Renal cortex interstitium (tissue), 15 donors: ENCODE measurements at places on chromosomes 12 and 14. TPM values are rescaled to one million over a fixed set of nuclear protein-coding genes. Genes with fewer than 3 reads are reported as not detected.

BLTP3B gene
- polyA plus RNA-seq = 24.5 TPM

SALL2 gene
- polyA plus RNA-seq = 54.7 TPM

GLI1 gene
- polyA plus RNA-seq = 20.3 TPM

TARBP2 gene
- 49.4 TPM for polyA plus RNA-seq

ERBB3 gene
- 119 TPM for polyA plus RNA-seq

DNA sequence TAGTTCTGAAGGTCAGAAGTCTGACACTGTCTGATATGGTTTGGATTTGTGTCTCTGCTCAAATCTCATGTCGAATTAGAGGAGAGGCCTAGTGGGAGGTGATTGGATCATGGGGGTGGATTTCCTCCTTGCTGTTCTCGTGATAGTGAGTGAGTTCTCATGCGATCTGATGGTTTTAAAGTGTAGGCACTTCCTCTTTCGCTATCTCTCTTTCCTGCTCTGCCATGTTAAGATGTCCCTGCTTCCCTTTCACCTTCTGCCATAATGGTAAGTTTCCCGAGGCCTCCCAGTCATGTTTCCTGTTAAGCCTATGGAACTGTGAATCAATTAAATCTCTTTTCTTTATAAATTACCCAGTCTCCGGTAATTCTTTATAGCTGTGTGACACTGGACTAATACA lies 84.1 kb upstream of the TMTC1 start:
- no peak for DNase-seq

DNA sequence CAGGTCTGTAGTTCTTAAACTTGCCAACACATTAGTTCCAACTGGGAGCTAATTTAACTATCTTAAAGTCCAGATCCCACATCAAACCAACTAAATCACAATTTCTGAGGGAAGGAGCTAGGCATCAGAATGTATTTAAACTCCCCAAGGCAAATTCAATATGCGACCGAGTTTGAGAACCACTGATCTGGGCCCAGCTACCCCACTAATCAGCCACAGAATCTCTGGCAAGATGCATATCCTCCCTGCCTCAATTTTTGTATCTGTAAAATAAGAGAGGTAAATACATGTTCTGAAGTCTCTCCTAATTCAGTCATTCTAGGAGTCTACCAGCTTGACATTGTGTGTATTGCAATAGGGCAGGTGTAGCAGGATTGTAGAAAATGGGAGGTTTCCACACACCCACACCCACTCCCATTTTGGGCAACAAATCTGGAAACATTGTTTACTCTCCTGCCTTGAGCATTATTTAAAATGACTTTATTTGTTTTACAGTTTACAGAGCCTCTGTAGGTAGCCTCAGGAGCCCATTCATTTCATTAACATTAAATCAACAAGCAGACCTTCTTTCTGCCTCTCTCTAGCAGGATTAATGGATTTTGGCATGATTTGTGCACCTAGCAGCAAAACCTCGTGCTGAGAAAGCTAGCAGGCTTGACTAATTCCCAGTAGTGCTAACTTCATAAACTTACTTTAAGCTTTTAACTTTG lies 15.6 kb downstream of the LGR5 start:
- DNase-seq = no peak

DNA sequence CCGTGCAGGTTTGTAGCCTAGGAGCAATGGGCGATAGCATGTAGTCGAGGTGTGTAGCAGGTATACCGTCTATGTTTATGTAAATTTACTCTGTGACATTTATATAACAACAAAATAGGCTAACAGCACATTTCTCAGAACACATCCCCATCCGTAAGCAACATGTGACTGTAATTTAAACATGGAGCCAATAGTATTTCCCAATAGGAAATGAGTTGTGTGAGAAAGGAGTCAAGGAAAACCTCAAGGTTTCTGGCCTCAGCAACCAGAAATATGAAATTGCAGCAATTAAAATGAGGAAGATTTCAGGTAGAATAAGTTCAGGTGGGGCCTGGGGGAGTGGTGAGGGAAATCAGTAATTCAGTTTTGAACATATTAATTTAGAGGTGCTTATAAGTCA lies 136.0 kb downstream of the MSRB3 start:
- no peak for DNase-seq

GRCh38 chr12:69161829-69162228 lies 77.5 kb upstream of the CPSF6 start:
- no peak for DNase-seq

DNA sequence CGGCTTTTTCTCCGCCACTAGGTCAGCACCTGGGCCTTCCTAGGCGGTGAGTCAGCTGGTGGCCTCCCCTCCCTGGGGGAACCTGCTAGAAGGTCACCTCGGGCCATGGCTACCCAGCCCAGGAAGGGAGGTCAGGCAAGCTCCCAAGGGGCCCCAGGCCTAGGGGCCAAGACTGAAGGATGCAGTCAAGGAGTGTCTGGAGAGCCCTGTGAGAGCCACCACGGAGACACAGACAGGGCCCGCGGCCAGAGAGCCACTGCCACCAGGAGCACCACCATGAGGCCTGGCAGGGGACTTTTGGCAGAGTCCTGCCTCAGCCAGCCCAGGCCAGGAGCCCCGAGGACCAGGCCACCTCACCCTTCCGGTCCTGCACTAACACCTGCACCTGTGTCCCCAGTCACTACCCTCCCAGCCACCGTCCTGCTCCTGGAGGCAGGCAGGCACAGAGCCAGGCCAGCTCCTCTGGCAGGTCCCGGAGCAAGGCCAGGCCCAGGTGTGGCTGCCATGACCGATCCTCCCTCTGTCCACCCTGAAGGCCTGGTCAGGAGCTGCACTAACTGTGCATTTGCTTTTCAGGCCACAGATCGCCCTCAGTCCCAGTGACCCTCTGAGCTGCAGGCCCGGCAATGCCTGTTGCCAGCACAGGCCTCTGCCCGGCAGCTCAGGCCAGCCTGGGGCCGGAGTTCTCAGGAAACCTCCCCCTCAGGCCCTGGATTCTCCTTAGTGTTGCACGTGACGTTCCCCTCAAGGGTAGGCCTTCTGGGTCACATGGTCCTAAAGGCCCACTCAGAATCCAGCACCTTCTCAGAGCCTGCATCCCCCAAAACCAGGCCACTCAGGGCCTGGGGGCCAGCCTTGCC lies 6.9 kb downstream of the PHETA1 start:
- DNase-seq = no peak

DNA sequence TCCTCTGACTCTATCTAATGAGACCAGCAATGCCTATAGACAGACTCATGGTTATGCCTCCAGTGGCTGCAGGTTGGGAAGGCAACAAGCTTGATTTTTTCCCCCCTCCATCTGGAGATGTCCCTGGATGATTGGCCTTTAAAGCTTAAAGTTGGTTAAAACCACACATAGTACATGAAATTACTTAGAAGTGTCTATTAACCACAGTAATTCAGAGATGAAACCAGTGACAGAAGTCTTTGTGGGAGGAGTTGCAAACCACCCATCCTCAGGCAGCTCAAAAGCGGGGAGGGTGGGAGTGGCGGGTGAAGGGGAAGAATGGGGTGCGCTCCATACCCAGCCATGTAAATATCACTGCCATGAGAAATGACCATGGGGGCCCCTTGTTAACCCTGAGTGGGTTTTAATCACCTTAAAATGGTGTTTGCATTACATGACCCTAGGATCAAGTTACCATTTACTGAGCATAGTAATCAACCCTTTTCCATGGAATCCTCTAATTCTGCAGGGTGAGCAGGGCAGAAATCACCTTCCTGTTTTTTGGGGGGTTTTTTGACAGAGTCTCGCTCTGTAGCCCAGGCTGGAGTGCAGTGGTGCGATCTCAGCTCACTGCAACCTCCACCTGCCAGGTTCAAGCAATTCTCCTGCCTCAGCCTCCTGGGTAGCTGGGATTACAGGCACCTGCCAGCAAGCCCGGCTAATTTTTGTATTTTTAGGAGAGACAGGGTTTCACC lies 133.5 kb downstream of the FOXN3 start:
- DNase-seq = no peak

GRCh38 chr14:43169722-43170121 lies 1337.4 kb downstream of the FSCB start:
- no peak for DNase-seq

GRCh38 chr14:52254086-52254485 lies 13.4 kb upstream of the PTGDR start:
- no peak for DNase-seq

GRCh38 chr14:77236814-77237213 lies 34.2 kb downstream of the NGB start:
- no peak for DNase-seq

- no peak for DNase-seq
These were observed 42.5 kb downstream of the GALNT9 start for GRCh38 chr12:132286912-132287311.

DNA sequence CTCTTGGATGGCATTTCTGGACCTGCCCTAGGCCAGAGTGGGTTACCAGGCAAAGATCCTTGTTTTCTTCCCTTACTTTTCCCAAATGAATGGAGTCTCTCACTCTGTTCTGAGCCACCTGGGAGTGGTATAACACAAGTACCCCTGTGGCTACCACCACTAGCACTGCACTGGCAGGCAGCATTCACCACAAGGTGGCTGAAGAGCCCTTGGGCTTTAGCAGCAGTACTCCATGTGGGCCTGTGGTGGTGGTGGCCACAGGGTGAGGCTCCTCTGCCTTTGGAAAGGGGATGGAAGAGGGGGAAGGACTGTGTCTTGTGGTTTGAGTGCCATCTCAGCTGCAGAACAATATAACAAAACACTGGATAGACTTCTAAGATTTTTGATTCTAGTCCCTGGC lies 38.1 kb upstream of the LMNTD1 start:
- no peak for DNase-seq

GRCh38 chr12:38370311-38370710 lies 53.7 kb downstream of the ALG10B start:
- no peak for DNase-seq

DNA sequence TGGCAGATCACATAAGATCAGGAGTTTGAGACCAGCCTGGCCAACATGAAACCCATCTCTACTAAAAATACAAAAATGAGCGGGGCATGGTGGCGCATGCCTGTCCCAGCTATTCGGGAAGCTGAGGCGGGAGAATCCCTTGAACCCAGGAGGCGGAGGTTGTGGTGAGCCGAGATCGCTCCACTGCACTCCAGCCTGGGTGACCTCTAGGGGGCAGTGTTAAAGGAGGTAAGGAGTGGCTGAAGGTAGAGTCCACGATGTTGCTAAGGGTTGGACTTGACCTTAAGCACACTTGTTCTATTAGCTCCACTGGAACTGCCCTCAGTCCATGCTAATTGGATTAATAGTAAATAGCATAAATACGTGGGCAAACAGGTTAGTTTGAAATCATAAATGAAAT lies 62.4 kb upstream of the PSMC1 start:
- DNase-seq = no peak

- no peak for DNase-seq
These were observed 41.1 kb downstream of the KICS2 start for GRCh38 chr12:64180951-64181350.

- DNase-seq = no peak
These were observed 1178.9 kb downstream of the BCL11B start for GRCh38 chr14:98093111-98093510.
